Neural crest cell (in vitro differentiated cells): ENCODE measurements at places on chromosomes 16 and 17.

- DNase-seq: no peak
Observed at GRCh38 chr16:69250081-69250480, 61.1 kb upstream of the VPS4A start.

DNA sequence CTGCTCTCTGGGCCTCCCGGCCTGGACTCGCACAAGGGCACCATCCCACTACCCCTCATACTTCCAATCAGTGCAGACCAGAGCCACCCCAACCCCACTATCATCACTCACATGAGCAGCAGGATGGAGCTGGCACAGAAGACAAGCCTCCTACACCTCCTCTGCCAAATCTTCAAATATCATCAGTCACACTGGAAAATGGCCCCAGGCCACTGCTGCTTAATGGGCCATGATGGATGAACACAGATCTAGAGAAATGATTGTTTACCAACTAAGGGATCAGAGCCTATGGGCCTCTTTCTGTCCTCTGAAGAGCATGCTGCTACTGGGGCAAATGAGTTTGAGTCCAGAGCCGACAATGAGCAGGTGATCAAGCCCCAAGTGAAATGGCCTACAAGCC, 165.5 kb downstream of the GRIN2A start:
- DNase-seq: no peak

- DNase-seq: no peak
Observed at GRCh38 chr16:17474572-17474971, 3.8 kb upstream of the XYLT1 start.

DNA sequence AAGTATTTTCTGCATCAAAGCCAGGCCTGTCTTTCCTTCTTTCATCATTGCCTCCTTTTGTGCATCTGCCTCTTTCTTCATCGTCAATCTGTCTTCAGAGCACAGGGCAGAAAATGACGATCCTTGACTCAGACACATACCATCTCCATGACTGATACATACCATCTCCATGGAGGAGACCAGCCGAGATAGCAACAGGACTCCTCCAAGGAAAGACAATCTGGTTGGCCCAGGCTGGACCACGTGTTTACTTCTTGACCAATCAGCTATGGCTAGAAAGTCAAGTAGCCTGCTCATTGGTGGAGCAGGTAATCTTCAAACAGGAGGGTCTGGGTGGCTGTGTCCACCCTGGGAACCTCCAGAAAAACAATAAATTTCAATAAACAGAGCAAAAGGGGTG, 164.6 kb downstream of the CPPED1 start:
- DNase-seq: no peak

DNA sequence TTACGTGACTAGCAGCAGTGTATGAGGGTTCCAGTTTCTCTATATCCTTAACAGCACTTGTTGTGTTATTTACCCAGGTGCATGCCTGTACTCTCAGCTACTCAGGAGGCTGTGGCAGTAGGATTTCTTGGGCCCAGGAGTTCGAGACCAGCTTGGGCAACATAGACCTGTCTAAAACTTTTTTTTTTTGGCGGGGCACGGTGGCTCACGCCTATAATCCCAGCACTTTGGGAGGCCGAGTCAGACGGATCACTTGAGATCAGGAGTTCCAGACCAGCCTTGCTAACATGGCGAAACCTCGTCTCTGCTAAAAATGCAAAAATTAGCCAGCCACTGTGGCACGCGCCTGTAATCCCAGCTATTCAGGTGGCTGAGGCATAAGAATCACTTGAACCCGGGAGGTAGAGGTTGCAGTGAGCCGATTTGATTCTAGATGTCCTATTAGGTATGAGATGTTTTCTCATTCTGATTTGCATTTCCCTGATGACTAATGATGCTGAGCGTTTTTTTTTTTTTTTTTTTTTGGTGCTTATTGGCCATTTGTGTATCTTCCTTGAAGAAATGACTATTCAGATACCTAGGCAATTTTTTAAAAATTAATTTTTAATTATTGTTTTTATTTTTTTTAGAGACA, 13.4 kb downstream of the CASC3 start:
- no peak for DNase-seq

- DNase-seq: no peak
Observed at GRCh38 chr16:22788193-22788530, 25.8 kb upstream of the HS3ST2 start.

DNA sequence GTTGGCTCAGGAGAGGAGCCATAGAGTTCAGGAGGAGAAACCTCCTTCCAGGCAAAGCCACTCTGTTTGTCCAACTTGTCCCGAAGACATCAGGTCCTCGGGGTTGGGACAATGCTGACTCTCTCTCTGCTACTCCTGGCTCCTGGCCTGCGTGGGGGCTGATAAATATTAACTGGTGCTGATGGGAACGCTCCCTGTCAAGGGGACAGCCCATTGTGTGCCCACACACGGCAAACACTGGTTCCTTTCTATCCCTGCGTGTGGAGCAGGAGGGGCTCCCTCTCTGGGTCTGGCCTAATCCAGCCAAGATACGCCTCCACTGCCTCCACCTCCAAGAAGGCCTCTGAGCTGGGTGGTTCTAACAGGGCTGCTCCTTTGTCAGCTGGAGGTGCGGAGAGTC, 4.4 kb downstream of the KIF19 start:
- no peak for DNase-seq
